Right renal pelvis (tissue), 4 donors: ENCODE measurements at places on chromosomes 5 and 9.

DNA sequence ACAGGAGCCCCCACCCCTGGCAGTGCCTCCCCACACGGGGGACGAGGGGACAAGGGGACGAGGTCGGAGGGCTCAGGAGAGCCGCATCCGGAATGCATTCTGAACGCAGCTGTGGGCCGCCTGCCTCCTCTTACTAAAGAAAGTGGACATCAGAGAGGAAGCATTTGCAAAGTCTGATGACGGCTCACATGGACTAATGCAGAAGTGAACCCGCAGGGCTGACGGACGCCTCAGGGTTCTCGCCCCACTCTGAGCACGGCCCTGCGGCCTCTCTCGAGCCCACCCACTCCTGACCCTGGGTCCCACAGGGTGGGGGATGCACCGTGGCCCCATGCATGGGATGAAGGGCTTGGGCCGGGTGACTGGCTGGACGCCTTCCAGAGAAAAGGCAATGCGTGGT lies 5.9 kb downstream of the LPCAT1 start:
- DNase-seq: no peak

DNA sequence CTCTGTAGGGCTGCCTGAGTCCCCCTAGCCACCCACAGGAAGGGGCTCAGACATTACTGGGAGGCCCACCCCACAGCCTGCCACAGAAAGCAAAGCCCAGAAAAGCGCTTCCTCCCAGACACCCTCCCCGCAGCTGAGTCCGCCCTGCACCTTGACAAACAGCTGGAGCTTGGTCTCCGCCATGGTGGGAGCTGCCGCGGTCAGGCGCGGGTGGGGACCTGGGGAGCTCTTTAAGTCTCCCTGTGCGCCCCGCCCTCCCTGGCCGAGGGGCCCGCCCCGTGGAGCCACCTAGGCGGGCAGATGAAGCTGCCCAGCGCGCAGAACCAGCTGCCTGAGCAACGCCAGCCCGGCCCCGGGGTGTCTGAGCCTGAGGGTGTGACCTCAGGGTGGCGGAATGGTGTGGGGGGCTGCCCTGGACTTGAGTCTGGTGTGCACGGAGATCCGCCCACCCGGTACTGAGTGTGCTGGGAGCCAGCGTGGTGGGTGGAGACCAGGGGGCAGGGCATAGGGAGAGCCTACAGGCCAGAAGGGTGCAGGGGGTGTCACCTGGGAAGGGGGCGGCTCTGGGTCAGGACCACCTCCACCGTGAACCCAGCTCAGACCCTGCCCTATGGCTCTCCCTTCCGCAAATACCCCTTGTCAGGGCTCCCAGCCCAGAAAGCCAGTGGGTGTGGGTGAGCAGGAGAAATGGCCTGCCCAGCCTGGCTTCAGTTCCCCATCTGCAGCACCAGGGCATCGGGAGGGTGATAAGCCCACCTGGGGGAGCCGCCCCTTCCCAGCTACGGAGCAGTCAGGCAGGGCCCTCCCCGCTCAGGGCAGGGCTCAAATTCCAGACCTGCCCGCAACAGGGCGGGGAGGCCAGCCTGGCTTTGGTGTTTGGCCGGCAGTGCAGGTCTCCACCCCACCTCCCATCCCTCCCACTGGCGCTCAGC lies at the start of gene CLIC3:
CLIC3 (minus strand) TSS at position 208 of the 932 bp plus-strand sequence; CDS start at position 183, 25 bp downstream.
- no peak for DNase-seq

DNA sequence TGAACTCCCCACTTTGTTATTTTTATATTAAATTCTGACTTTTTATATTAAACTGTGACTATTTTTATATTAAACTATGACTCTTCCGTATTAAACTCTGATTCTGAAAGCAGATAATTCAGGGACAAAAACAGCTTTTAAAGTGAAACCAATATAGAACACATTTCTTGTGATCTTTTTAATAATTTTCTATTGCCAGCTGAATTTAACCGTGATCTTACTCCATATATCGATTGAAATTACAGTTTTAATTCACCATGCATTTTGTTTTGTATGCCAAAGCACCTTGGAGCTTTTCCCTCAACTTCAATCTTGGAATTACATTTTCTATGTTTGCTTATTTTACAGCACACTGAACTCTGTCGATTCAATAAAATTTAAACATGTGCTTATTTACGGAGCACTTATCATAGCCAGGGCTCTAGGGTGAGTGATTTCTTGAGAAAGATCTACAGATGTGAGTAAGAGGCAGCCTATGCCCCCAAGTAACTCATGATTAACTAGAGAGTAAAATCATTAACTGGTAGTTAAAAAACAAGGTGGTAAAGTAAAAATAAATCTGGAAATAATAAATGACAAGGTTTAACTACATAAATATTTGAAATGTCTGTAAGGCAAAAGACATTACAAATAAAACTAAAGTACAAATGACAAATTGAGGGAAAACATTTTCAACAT lies 72.9 kb upstream of the ALDH1B1 start:
- no peak for DNase-seq

DNA sequence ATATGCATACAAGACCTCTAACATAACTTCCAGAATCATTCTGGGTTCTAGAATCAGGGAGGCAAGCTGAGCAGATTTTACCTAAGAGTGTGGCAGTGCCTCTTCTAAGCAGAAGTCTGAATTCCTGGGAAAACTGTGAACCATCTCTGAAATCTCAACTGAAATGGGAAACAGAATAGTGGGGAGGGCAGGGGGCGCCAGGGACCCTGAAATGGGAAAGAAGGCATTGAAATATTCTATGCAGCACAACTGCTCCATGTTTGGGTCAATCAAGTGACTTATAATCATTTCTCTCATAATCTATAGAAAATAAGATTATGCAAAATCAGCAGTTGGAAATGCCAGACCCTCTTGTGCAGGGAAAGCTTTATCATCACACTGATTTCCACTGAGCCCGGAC lies 156.1 kb downstream of the EBF1 start:
- no peak for DNase-seq

GRCh38 chr9:17878810-17879370 lies 300.0 kb downstream of the SH3GL2 start:
- no peak for DNase-seq

- DNase-seq: no peak
Measured at GRCh38 chr9:135551031-135551430, 5.1 kb downstream of the OBP2A start.

- no peak for DNase-seq
Measured at GRCh38 chr5:178555005-178555404, 35.2 kb downstream of the COL23A1 start.

DNA sequence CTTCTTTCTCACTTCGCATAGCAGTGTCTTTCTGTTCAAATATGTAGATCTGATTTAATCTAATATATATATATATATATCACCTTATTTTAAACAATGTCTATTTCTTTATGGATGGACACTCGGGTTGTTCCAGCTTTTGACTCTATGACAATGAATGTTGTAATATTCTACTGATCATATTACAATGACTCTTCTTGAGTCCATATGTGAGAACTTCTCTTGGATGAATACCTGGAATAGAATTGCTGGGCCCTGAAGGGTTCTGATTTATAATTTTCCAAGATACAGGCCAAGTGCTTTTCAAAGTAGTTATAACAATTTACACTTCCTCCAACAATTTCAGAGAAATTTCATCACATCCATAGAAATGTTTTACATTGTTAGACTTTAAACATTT lies 28.8 kb downstream of the NTRK2 start:
- DNase-seq: no peak

DNA sequence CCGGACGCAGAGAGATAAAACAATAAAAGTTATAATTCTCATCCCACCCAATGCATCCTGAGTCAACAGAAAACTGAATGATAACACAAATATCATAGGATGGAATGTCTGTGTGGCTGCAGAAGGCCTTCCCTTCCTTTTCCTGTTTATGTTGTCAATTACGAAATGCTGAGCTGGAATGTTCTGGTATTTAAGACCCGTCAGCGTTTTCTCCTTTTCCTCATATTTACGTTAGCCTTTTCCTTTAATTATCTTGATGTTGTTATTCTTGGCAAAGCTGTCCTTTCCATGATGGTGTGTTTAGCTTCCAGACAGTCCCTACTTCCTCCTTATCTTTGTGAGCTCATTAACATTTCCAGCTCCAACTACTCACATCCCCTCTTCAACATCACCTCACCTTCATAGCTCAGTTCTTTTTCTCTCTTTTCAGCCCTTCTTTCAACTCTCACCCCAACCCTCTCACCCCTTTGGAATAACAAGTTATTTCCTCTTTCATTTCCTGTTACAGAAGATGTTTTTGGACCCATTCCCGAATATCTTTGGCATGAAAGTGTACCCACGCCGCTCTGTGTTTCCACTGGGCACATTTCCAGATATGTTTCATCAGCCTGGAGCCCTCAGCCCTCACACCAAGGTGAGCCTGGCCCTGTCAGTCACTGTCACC lies 221.6 kb downstream of the NR2F1-AS1 start:
- no peak for DNase-seq

DNA sequence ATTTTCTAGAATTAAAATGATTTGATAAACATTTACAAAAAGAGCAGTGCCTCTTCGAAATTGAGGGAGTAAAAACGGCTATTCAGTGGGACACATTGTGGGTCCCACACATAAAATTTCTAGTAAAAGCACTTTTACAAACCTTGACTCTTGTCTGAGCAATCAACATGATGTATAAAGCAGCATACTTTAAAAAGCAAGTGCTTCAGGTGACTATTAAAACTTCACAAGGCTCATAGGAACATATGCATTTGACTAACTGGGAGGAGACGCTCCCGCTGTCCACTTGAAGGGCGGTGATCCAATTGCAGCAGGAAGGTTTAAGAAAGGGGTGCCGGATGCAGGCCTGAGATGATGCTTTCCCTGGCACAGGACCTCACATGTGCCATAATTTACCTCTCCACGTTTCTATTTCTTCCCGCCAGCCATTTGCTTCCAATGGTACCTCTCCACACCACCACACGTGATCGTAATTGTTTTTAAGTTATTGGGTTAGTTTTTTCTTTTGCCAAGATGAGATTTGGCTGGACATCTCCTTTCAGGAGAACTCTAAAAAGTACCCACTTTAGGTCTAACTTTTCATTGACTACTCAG lies 1.8 kb downstream of the MCTP1 start:
- DNase-seq: no peak

DNA sequence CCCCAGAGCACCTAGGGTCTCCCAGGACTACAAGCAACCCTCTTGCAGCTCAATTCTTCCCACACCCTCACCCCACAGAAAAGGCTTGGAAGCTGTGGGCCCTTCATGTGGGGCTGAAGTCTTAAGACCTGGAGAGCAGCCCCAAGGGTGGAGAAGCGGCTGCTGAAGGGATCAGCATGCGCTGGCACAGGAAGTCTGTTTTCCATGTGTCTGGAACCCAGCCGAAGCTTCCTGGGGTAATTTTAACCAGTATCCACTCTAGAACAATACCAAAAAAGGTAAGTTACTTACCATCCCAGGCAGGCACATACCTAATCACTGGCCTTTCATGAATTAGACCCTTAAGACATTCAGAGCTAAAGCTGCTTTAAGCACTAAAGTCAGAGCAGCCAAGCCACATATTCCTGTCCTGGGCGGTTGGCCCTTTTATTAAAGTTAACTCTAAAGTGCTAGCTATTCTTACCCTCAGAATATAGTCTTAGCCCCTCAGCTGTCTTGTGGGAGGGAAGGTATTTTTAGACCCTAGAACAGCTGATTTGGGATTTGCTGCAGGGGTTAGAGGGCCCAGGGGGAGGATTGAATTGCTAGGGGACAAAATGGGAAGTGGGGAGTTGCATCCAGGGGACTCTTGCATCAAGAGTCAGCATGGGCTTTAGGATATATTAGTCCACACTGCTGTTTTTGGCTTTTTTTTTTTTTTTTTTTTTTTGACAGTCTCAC lies 6.9 kb downstream of the IL17B start:
- no peak for DNase-seq

GRCh38 chr5:168121138-168121494 lies 170.3 kb upstream of the WWC1 start:
- DNase-seq: no peak

- DNase-seq: no peak
Measured at GRCh38 chr5:159657298-159657697, 259.0 kb upstream of the ADRA1B start.
